Stimulated activated CD4-positive, alpha-beta T cell treated with anti-CD3 and anti-CD28 coated beads, TNF-alpha, amount 100 ng/mL, for 24 hours (primary cell): ENCODE measurements at places on chromosomes 7 and 10.

- no peak for DNase-seq
These were observed 71.5 kb downstream of the LRRC4 start for GRCh38 chr7:127959770-127960169.

DNA sequence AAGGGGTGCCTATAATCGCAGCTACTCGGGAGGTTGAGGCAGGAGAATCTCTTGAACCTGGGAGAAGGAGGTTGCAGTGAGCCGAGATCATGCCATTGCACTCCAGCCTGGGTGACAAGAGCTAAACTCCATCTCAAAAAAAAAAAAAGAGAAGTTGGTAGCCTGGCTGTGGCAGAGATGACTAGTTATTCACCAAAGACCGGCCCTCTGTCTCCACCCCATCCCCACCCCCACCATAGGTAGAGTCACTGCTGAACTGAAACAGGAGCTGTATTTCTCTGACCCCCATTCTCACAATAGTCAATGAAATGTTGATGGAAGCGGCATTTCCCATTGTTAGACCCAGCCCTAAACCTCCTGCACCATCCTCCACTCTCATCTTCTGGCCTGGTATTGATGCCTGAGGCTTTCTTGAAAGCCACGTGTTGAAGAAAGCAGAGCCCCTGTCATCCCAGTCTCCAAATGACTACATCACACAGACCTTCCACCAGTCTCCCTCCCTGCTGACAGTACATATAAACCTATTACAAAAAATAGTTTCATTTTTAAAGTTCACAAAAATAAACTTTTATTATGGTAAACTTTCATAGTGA is 9.4 kb upstream of the PIK3CG start:
- no peak for DNase-seq

- no peak for DNase-seq
These were observed 189.7 kb downstream of the GRM3 start for GRCh38 chr7:86833360-86833759.

DNA sequence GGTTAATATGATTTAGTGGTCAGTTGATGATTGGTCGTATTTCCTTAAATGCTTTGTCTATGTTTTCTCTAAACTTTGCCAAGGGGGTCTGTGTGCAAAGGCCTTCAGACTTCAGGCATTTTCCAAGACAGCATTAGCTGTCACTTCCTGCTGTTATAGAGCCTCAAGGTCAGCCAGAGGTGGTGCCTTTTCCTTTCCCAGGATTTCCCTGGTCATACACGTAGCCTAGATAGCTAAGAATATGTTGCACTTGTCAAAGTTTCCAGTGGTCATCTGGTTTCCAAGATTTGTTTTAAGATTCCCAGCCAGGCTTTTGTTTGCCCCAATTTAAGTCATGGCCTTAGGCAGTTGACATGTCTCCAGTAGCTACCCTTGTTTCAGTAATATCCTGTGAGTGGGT is 133.2 kb upstream of the IGFBP3 start:
- no peak for DNase-seq

DNA sequence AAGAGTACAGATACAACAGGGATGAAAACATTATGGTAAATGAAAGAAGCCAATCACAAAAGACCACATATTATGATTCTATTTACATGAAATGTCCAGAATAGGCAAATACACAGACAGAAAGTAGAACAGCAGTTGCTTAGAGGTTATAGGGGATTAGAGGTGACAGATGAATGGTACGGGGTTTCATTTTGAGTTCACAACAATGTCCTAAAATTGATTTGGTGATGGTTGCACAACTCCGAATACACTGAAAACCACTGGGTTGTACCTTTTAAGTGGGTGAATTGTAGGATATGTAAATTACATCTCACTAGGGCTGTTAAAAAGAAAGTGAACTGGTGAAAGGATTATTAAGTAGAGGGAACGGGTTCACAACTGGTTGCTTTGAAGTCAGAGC is 76.3 kb upstream of the MRLN start:
- no peak for DNase-seq

DNA sequence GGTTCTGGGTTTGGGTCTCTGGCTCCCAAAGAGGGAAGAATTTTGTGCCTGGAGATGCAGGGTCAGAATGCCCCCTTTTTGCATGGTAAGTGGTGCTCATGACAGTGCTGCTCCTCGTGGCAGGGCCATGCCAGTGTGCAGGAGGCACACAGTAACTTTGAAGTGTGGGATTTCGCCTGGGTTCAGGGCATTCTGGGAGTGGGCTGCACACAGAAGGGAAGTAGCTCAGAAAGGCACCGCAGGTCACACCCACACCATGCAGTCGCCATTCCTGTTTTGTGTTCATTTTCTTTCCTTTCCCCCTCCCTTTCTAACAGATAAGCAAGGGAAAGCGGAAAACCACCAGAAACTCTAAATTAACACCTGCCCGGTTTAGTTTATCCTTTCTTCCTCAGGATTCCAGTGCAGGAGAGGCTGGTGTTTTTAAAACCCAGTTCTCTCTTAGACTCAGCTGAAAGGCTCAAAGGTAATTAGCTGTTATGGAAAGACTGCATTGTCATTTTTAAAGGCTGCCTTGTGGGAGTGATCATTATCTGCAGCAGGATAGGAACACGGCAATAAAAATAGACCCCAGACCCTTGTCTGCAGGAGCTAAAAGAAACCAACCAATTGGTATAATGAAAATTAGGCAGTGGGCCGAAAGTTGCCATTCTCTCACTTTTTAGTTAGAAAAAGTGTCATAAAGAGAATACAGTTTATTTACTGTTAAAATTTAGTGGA is 50.2 kb downstream of the EEPD1 start:
- no peak for DNase-seq

DNA sequence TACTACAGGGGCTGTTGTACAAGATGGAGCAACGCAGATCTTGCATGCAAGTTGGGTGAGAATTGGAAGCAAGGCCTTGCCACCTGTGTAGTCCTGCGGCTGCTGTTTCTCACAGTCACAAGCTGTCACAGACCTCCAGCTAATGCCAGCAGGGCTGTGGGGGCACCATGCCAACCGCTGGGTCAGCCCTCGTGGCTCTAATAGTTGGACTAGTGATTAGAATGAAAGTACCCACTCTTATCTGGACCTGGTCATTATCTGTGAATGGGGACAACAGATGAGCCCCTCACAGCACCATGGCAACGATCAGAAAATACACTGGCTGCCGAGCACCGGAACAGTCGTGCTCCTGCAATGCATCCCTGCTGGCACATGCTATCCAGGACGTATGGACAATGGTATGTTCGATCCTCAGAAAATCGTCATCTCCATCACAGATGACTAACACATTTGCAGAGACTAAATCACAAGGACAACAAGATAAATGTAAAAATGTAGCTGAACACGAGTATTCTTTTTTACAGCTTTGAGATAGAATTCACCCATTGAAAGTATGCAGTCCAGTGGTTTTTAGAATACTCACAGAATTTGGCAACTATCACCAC is 80.4 kb upstream of the CALN1 start:
- DNase-seq = no peak

- DNase-seq = no peak
These were observed 3.1 kb upstream of the CPA1 start for GRCh38 chr7:130377178-130377577.

DNA sequence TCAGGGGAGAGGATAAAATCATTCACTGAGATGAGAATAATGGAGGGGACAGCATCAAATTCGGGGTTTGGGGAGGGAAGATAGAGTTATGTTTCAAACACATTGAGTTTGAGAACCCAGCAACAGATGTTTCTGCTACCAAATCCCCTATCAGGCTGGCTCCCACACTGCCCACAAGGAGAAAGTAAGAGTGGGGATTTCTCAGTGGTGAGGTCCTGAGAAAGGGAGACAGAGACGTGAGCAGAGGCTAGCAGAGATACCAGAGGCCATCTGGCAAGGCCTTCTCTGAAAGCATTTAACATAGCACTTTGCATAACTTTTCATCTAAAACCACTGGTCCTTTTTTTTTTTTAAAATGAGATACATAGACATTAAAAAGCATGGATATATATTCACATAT is 7.8 kb upstream of the SLF2 start:
- no peak for DNase-seq
